Muscle of leg (tissue), 16 donors: ENCODE measurements at places on chromosomes 5 and 9. TPM values are rescaled to one million over a fixed set of nuclear protein-coding genes. Genes with fewer than 3 reads are reported as not detected.
A peak's percentile ranks its signal among the peaks of the same experiment; 100 is the strongest.

MVB12B gene
- total RNA-seq, result 11.3 TPM

SOHLH1 gene
- total RNA-seq, result not detected

PCDHGC4 gene
- 1.8 TPM for total RNA-seq

KCNIP1 gene
- total RNA-seq, result 3.7 TPM

ECSCR gene
- 36.0 TPM for total RNA-seq

C5orf34 gene
- 4.5 TPM for total RNA-seq

NKD2 gene
- total RNA-seq, result 2.3 TPM

MOB3B gene
- 1.4 TPM for total RNA-seq

TMEM8B gene
- total RNA-seq, result 5.1 TPM

OBP2B gene
- not detected for total RNA-seq

PROB1 gene
- total RNA-seq, result 18.8 TPM

ZNF608 gene
- total RNA-seq, result 19.5 TPM

GRCh38 chr5:148342371-148343045 is 7.1 kb downstream of the SPINK9 start:
- no peaks in the 10 kb centered on the region for H3K4me1 ChIP-seq
- no peaks in the 10 kb centered on the region for H3K27me3 ChIP-seq
- no peaks in the 10 kb centered on the region for H3K36me3 ChIP-seq
- no peak for DNase-seq
- no peak overlapping the region for H3K27ac ChIP-seq

GRCh38 chr5:115262321-115263077 is at the start of gene PGGT1B:
Gene PGGT1B, minus strand, starts transcription at chr5:115262877. Its CDS starts 26 bp downstream, at chr5:115262851.
- peaks cover 4% of the 10 kb centered on the region for H3K36me3 ChIP-seq
- H3K4me3 ChIP-seq, result peak within 1 kb of the TSS; percentile 97
- H3K4me1 ChIP-seq, result peaks cover 3% of the 10 kb centered on the region
- H3K27me3 ChIP-seq, result no peaks in the 10 kb centered on the region
- H3K27ac ChIP-seq, result peak within 1 kb of the TSS; percentile 92

- no peak overlapping the region for H3K27ac ChIP-seq
- H3K4me3 ChIP-seq, result no peak overlapping the region
- no peak for DNase-seq
- H3K27me3 ChIP-seq, result peaks cover 2% of the 10 kb centered on the region
Measured at GRCh38 chr5:181028032-181028819, 11.8 kb upstream of the BTNL9 start.

DNA sequence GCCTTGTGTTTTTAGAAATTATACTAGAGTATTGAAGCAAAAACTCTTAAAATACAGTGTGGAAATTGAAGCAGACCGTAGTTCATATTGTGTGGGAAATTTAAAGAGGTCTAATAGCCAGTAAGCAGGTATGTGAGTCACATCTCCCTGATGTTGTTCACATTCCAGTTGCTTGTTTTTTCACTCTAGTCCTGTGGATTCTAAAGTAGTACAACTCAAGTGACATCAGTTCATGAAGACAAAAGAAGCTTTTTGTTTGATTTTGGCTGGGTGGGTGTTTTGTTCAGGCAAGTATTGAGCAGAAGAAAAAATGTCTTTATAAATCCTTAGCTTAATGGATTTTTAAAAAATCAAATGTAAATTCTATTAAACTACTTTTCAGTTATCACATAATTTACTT is 216.2 kb downstream of the MAN2A1 start:
- H3K27ac ChIP-seq, result no peak overlapping the region
- peaks cover 6% of the 10 kb centered on the region for H3K4me1 ChIP-seq
- no peaks in the 10 kb centered on the region for H3K27me3 ChIP-seq
- no peak overlapping the region for H3K4me3 ChIP-seq
- H3K36me3 ChIP-seq, result no peaks in the 10 kb centered on the region

DNA sequence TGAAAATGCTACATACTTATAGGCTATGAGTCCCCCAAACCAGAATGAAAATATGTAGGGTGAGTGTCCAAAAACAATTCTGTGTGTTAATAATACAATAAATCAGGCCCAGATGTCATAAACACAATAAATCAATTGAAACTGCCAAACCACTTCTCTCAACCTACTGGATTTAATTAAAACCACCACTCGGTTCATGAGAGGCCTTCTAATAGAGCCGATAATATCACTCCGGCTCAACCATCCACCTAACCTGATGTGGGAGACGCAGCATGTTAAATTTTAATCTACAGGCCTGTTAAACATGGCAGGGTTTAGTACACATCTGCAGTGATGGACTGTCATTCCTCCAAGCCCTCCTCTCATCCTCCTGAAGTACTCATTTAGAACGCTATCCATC is 734.5 kb upstream of the ZNF608 start:
- no peak for DNase-seq
- H3K27ac ChIP-seq, result no peak overlapping the region
- no peaks in the 10 kb centered on the region for H3K27me3 ChIP-seq

GRCh38 chr5:65861830-65862241 is 64.5 kb upstream of the ERBIN start:
- no peak overlapping the region for H3K4me3 ChIP-seq
- no peak overlapping the region for H3K27ac ChIP-seq
- no peaks in the 10 kb centered on the region for H3K27me3 ChIP-seq
- DNase-seq, result no peak
- no peaks in the 10 kb centered on the region for H3K4me1 ChIP-seq

GRCh38 chr9:113989017-113989713 is 88.9 kb downstream of the AMBP start:
- H3K27me3 ChIP-seq, result no peaks in the 10 kb centered on the region
- H3K27ac ChIP-seq, result peak overlapping the region; percentile 91
- H3K4me3 ChIP-seq, result no peak overlapping the region
- DNase-seq, result peak; percentile 92
- H3K36me3 ChIP-seq, result peaks cover 18% of the 10 kb centered on the region

GRCh38 chr5:11105696-11106095 is 344.7 kb upstream of the DAP start:
- no peak overlapping the region for H3K4me3 ChIP-seq
- H3K27me3 ChIP-seq, result no peaks in the 10 kb centered on the region
- H3K36me3 ChIP-seq, result no peaks in the 10 kb centered on the region
- H3K27ac ChIP-seq, result no peak overlapping the region
- DNase-seq, result no peak
- H3K4me1 ChIP-seq, result no peaks in the 10 kb centered on the region

DNA sequence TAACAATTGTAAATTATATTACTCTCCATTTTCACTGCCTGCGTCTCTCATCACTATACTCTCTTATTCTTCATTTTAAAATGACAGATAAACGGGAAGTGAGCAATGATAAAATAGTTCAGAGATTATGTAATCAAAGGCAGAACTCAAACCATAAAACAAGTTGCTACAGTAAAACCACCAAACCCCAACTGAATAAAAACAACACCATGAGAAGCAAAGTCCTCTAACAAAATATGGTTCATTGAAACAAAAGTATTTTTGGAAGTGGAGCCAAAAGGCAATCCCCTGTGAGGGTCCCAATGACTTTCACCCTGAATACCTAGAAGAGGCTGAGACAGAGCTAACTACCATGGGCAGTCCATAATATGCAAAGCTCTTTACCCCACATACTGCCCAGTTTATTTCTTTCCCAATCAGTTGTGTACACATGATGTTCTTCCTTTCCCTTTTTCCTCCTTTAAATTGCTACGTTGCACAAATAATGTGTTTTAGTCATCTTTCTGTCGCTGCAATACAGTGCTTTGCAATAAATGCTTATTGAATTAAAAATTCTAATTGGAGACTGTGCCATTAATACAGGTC is 64.0 kb upstream of the PTGER4 start:
- H3K4me1 ChIP-seq, result no peaks in the 10 kb centered on the region
- no peaks in the 10 kb centered on the region for H3K36me3 ChIP-seq
- H3K27me3 ChIP-seq, result no peaks in the 10 kb centered on the region
- peak; percentile 19 for DNase-seq

DNA sequence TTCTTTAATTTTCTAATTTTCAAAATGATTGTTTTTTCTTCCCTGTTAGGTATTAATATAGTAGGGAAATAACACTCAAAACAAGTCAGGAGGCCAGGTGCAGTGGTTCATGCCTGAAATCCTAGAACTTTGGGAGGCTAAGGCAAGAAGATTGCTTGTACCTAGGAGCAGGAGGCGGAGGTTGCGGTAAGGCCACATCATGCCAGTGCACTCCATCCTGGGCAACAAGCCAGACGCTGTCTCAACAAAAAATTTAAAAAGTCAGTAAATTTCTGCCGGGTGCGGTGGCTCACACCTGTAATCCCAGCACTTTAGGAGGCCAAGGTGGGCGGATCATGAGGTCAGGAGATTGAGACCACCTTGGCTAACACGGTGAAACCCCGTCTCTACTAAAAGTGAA is 10.2 kb upstream of the CDK7 start:
- H3K4me1 ChIP-seq, result no peaks in the 10 kb centered on the region
- no peak overlapping the region for H3K27ac ChIP-seq
- peaks cover 13% of the 10 kb centered on the region for H3K36me3 ChIP-seq
- no peak for DNase-seq
- no peak overlapping the region for H3K4me3 ChIP-seq

GRCh38 chr9:13137426-13137825 is 142.1 kb downstream of the MPDZ start:
- no peaks in the 10 kb centered on the region for H3K27me3 ChIP-seq
- DNase-seq, result no peak
- H3K4me3 ChIP-seq, result no peak overlapping the region

DNA sequence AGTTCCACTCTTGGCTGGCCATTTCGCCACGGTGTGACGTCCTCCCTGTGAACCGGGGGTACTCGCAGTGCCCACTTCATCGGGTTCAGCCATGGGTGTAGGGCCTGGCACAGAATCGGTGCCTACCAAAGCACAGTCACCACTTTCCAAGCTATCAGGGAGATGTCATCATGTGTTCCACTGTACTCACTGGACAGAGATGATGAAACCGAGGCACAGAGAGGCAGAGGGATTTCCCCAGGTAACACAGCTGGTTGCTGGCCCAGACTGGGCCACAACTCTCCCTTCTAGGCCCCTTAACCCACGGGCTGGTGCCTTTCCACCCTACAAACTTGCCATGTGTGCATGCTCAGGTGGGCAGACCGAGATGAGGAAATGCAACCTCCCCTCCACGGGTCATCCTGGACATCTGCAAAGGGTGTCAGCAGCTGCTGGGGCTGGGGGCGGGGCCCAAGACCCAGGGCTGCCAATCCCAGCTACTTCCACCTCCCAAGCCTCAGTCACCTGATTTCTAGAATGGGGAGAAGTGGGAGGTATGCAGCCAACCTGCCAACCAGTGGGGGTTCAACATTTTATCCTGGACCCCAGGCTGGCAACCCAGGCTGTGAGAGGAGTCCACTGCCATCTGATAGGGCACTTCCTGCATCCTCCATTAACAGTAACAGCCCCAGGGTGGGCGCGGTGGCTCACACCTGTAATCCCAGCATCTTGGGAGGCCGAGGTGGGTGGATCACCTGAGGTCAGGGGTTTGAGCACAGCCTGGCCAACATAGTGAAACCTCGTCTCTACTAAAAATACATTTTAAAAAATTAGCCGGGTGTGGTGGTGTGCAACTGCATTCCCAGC is 893 bp upstream of the SH2D3C start:
- DNase-seq, result peak; percentile 43
- no peaks in the 10 kb centered on the region for H3K36me3 ChIP-seq
- H3K4me1 ChIP-seq, result peaks cover 55% of the 10 kb centered on the region
- peak overlapping the region; percentile 87 for H3K27ac ChIP-seq
- no peak overlapping the region for H3K4me3 ChIP-seq

DNA sequence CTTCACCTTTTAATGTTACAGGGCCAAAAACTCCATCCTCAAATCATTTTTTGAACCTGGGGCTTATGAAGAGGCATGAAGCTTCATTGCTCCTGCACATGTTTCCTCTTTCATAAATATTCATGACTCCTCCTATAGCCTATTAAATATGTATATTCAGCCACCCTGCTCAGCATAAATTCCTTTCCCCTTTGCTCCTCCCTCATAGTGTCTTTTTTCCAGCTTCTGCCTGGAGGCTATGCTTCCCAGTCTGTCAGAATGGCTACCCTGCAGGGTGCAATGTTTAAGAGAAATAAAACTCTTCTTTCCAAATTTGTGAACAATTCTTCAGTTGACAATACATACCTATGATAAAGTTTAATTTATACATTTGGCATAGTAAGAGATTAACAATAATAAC is 1082.9 kb upstream of the CDH18 start:
- no peak for DNase-seq
- no peak overlapping the region for H3K4me3 ChIP-seq
- H3K36me3 ChIP-seq, result no peaks in the 10 kb centered on the region
- H3K4me1 ChIP-seq, result no peaks in the 10 kb centered on the region

GRCh38 chr5:132056610-132057497 is 3.6 kb upstream of the IL3 start:
- no peaks in the 10 kb centered on the region for H3K36me3 ChIP-seq
- H3K27me3 ChIP-seq, result no peaks in the 10 kb centered on the region
- no peak overlapping the region for H3K4me3 ChIP-seq
- H3K4me1 ChIP-seq, result no peaks in the 10 kb centered on the region
- H3K27ac ChIP-seq, result no peak overlapping the region

DNA sequence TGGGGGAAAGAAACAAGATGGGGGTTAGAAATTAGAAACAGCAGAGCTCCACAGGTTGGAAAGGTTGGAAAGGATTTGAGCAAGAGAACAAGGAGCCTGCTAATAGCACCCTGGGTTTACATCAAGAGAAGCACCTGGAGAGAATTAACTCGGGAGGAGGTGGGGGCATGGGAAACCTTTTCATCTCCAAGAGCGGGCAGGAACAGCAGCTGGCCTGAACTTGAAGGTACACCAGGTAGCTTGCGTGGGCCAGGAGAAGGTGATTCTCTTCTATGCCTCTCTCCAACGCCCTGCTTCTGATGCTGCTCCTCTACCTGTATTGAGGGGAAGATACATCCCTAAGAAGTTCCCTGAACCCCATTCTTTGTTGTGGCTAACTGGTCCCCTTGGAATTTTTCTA is 37.1 kb upstream of the GLRX start:
- no peaks in the 10 kb centered on the region for H3K27me3 ChIP-seq
- no peak for DNase-seq
- H3K36me3 ChIP-seq, result no peaks in the 10 kb centered on the region
- no peak overlapping the region for H3K4me3 ChIP-seq
- no peak overlapping the region for H3K27ac ChIP-seq
- peaks cover 11% of the 10 kb centered on the region for H3K4me1 ChIP-seq

GRCh38 chr9:82424599-82425120 is 436.1 kb downstream of the SPATA31D1 start:
- no peak for DNase-seq
- no peaks in the 10 kb centered on the region for H3K36me3 ChIP-seq
- no peaks in the 10 kb centered on the region for H3K4me1 ChIP-seq
- H3K27me3 ChIP-seq, result no peaks in the 10 kb centered on the region
- H3K4me3 ChIP-seq, result no peak overlapping the region

GRCh38 chr5:120518581-120518980 is 54.5 kb downstream of the PRR16 start:
- H3K36me3 ChIP-seq, result no peaks in the 10 kb centered on the region
- H3K27me3 ChIP-seq, result no peaks in the 10 kb centered on the region
- no peaks in the 10 kb centered on the region for H3K4me1 ChIP-seq
- H3K4me3 ChIP-seq, result no peak overlapping the region
- DNase-seq, result no peak
- H3K27ac ChIP-seq, result no peak overlapping the region

- peak; percentile 42 for DNase-seq
- no peak overlapping the region for H3K27ac ChIP-seq
- peaks cover 38% of the 10 kb centered on the region for H3K4me1 ChIP-seq
- no peaks in the 10 kb centered on the region for H3K27me3 ChIP-seq
Measured at GRCh38 chr9:34256987-34257585, 72.0 kb downstream of the KIF24 start.

- no peak overlapping the region for H3K4me3 ChIP-seq
- no peak for DNase-seq
- peaks cover 84% of the 10 kb centered on the region for H3K27me3 ChIP-seq
Measured at GRCh38 chr5:154472871-154473580, 5.0 kb downstream of the HAND1 start.

- H3K27me3 ChIP-seq, result peaks cover 44% of the 10 kb centered on the region
- peaks cover 32% of the 10 kb centered on the region for H3K36me3 ChIP-seq
- H3K4me1 ChIP-seq, result peaks cover 22% of the 10 kb centered on the region
- H3K4me3 ChIP-seq, result peak within 1 kb of the TSS; percentile 95
- H3K27ac ChIP-seq, result peak within 1 kb of the TSS; percentile 20
- peak; percentile 98 for DNase-seq
Measured at GRCh38 chr9:34620061-34620994, at the start of gene DCTN3. Gene DCTN3, minus strand, starts transcription at chr9:34620495. Its CDS starts 31 bp downstream, at chr9:34620464.
